ENCODE measurements at places on chromosomes 1 and 21.

DNA sequence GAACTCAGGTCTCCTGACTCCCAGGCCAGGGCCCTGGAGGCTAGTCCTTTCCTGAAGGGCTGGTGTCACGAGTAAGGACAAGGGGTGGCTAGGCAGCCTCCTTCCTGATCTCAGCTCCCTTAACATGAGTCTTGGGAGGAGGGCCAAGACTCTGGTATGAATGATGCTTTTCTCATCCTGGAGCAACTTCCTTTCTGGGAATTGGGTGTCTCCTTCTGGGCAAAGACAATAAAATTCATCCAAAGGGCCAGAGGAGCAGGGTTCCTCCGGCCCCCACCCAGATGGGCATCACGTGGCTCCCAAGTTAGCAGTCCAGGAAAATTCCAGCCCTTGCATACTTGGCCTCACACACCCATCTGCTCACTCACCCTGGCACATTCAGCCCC is at the start of gene FAM167B:
TSS of gene FAM167B (plus strand) at position 335 of the 386 bp plus-strand sequence. CDS start 200 bp downstream, outside the sequence.
- peak; percentile 74 for DNase-seq

DNA sequence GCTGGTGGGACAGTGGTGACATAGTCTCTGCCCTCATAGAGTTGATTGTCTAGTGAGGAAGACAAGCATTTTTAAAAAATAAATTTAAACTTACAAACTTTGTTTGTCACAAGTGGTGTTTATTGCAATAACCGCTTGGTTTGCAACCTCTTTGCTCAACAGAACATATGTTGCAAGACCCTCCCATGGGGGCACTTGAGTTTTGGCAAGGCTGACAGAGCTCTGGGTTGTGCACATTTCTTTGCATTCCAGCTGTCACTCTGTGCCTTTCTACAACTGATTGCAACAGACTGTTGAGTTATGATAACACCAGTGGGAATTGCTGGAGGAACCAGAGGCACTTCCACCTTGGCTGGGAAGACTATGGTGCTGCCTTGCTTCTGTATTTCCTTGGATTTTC is 58.4 kb downstream of the LAMC2 start:
- no peak for DNase-seq

DNA sequence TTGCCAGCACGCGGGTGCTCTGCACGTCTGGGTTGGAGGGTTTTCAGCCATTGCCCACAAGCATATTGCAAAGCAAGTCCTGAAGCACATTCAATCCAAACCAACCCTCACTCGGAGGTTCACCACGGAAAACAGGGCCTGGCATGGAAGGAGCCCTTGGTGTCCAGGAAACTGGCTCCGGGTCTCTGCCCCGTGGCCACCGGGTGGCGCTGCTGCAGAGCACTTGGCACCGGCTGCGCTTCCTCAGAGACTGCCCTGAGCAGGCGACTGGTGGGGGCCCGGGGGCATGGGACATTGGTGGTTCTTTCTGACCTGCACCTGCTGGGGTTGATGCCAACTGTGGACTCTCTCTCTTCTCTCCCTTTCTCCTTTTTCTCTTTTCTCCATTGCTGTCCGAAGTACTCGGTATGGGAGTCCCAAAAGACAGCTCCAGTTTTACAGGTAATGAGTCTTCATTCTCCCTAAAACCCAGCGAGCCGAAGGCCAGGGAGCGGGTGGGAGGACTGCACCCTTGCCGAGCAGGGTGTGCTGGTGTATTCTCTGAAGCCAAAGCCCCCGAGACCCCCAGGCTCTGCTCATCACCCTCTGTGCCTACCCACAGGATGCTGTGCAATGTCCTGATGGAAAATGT is 4.1 kb upstream of the KCNAB2 start:
- no peak for DNase-seq

DNA sequence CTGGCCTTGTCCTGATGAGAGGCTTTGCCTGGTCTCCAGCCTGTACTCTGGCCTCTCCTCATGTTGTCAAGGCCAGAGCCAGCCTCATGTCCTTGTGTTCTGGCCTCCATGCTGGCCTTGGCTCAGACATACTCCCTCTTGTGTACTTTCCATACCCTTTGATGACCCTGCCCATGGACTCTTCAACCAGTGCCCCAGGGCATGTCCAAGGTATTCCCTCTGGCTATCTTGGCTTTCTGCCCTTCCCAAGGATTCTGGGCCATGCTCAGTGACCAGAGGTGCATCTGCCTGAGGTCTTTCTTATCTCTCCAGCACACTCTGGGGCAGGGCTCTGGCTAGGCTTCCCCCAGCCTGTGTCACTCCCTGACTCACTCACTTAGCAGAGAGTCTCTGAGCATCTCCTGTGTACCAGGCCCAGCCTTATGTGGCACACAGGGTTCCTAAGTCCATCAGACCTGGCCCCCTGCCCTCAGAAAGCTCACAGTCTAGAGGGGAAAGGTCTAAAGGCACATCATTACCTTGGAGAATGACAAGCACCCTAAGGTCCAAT is 141.4 kb upstream of the GRIK3 start:
- no peak for DNase-seq

DNA sequence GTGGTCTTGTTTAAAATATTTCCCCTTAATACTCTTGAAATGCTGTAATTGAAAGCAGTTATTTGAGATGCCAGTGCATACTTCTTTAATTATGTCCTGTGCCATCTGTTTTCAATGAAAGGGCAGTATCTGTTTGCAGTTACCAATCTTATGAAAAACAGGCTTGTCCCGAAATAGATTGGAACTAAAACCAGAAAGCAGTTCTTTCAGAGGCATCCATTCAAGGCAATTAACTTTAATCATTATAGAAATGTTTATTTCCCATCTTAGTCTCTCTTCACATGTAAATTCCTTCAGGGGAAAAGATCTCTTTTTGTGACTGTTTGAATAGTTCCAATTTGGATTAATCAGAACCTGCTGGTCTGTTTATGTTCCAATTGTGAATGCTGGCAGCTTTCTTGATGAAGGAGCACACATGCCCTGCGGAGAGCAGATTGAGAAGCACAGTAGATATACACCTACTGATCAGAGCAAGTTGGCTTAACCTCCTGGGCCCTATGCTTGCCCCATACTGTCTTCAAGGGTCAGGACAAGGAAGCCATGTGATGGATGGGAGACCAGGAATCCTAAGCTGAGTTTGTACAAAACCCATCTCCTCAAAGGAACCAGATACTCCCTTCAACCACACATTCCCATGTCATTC is 41.6 kb upstream of the MROH9 start:
- DNase-seq = no peak

GRCh38 chr1:204925701-204926100 is 55.0 kb downstream of the NFASC start:
- no peak for DNase-seq

DNA sequence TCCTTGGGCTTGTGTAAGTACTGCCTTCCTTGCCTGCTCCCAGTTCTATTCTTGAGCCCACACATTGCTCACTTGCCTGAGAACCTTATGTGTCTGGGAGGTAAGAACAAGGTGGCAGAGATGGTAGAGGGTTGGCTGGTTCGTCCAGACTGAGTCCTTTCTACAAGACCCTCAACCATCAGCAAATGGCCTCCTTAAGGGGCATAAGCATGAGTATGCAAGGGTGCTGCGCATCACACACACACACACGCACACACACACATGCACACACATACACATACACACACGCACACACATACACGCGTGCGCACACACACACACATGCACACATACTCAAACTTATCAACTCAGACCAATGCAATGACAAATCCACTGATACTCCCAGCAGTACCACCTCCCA is 56.9 kb downstream of the RHBG start:
- DNase-seq = no peak

DNA sequence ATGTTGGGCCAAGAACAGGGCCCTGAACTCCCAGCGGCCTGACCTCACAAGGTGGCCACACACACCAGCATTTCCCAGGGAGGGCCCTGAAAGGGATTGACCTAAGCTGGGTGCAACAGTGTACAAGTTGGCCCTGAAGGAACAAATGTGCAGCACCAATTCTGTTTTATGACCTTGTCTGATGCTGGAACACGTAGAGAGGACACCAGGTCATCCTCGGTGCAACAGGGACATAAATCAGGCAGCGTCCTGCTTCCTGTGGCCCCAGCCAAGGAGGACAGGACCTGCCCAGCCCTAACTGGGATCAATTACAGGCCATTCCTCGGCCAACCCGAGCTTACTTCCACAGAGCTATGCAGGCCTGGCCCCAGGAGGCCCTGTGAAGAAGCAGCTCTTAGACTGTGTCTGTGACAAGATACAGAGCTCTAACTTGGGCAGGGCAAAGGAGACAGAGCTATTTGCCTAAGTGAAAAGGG is 12.8 kb upstream of the PHC2 start:
- no peak for DNase-seq

DNA sequence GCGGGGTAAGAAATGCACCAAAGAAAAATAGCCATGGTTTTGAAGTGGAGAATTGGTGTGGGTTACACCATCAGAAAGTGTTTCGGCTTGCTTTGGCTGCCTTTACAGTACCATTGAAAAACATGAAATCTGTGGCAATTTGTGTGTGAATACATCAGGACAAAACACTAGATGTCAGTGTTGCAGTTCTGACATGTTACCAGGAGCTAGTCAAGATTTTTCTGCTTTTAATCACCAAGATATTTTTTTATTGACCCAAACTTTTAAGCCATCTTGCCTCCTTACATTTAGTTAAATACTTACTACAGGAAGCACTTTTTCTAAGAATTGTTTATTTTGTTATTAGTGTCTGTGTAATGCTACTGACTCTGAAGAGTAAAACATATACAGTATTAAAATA is 14.3 kb downstream of the RRP15 start:
- no peak for DNase-seq

DNA sequence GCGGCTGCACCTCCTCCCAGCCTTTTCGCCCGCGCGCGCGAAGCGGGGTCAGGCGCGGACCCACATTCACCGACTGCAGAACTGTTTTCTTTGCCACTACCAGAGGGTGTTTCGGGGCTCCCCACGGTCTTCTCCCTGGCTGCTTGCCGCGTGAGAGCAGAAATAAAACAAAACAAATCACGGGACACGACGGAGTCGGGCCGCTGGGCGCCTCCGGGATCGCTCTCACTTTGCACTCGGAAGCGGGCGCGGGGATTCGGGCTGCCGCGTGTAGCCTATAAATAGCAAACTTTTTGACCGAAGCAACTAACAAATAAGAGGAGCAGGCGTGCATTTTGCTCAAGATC is 412.3 kb upstream of the ESRRG start:
- DNase-seq = no peak

GRCh38 chr1:2632561-2633361 is at the start of gene MMEL1:
Gene MMEL1, minus strand, starts transcription at chr1:2633016. Its CDS starts 3,532 bp downstream, at chr1:2629484.
- DNase-seq = no peak

DNA sequence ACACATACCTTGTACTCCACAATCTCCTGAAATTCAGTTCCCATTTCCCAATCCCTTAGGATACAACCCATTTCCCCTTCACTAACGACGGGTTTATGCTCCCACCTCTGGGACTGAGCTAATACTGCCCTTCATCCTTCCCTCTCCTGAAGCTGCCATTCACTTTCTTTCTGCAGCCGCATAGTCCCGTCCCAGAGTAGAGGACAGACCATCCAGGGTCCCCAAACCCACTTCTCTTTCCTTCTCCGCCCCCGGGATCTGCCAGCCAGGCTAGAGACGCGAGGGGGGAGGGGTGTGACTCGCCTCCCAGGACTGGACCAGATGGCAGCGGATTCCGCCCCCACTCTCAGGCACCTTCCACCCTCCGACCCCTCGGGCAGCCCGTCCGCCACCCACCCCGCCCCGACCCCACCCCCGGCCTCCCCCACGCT is 679 bp downstream of the ABL2 start:
- DNase-seq = no peak

DNA sequence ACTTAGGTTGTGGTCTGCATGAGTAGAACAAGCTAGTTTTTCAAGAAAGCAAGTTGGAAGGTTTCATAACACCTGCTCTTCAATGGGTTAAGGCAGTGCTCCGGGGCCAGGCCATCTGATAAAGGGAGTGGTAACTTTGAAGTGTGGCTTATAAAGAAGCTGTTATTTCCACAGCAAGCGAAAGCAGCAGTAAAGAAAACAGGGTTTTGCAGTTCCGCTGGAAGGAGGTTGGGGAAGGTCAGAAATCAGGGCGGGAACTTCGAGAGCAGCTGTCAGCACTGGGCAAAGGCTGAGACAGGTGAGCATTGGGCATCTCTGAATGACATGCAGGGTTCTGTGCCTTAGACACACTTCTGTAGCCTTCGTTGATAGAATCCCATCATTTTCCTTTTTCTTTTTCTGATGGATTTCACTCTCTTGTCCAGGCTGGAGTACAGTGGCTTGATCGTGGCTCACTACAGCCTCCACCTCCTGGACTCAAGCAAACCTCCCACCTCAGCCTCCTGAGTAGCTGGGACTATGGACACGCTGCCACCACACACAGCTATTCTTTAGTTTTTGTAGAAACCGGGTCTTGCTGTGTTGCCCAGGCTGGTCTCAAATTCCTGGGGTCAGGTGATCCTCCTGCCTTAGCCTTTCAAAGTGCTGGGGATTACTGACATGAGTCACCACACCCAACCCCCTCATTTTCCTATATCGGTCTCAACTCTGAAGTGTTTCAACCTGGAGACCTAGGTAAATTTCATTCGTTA is 20.5 kb downstream of the TMEM51 start:
- no peak for DNase-seq

GRCh38 chr1:157856538-157856937 is 14.9 kb upstream of the CD5L start:
- no peak for DNase-seq

DNA sequence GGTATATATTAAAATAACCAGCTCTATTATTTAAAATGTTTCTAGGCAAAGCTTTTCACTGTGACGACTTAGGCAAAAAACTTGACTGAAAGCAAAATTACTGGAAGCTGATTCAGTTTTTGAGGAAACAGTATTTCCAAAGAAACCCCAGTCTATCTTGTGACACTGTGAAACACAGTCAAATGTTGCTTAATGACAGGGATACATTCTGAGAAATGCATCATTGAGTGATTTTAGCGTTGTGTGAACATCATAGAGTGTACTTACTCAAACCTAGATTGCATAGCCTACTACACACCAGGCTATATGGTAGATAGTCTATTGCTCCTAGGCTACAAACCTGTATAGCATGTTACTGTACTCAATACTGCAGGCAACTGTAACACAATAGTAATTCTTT is 116.9 kb upstream of the KCNK1 start:
- no peak for DNase-seq

- peak; percentile 85 for DNase-seq
Measured at GRCh38 chr1:97849345-97850340, 71.2 kb downstream of the DPYD start.

GRCh38 chr1:6162773-6163172 is 17.3 kb downstream of the CHD5 start:
- no peak for DNase-seq

GRCh38 chr21:31161157-31161556 is 122.9 kb upstream of the KRTAP19-8 start:
- no peak for DNase-seq

DNA sequence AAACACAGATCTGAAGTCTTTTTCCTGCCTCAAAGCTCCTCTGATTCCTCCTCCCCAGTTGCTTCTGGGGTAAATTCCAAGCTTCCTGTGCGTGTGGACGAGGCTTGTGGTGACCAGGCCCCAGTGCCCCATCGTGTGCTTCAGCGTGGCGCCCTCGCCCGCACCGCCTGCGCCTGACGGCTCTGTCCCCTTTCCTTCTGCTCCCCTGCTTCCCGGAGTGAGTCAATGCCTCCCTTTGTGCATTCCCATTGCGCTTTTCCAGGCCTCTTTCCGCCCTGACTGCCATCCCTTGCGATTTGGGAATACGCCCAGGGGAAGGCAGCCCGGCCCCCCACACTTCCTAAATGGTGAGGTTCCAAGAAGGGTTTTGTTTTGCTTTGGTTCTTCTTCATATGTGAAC is 36.3 kb downstream of the FAAP20 start:
- DNase-seq = no peak

GRCh38 chr1:175072099-175072951 is 4.7 kb downstream of the TNN start:
- no peak for DNase-seq

- DNase-seq = peak; percentile 13
Measured at GRCh38 chr1:88608139-88608943, 75.7 kb upstream of the PKN2 start.
